ENCODE measurements at places on chromosomes 7 and 10.

DNA sequence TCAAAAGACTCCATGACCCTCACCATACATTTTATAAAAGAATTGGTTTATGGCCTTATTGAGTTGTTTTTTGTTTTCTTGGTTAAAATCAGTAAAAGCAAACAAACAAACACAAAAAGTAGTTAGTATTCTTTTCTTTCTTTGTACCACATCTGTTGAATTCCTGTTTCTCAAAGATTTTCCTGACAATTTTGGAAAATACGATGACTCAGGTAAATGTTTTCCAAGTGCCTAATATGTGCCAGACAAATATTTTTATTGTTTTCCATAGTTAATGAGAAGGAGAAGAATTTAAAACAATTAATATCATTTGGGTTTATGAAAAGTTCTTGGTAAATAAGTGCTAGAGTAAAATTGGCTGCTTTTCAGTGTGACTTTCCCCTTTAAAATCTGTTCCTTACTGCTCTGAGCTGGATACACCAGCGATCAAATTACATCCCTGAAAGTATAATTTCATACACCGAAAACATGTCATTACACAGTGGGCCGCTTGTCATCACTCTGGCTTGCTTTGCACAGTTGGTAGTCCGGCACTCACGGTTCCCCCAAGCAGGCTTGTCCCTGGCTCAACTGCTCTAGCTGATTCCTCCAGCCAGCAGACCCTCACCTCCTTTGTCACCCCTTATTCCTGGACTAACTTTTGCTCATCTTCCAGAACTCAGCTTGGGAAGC is 80.5 kb downstream of the TBXAS1 start:
- DNase-seq, result no peak

DNA sequence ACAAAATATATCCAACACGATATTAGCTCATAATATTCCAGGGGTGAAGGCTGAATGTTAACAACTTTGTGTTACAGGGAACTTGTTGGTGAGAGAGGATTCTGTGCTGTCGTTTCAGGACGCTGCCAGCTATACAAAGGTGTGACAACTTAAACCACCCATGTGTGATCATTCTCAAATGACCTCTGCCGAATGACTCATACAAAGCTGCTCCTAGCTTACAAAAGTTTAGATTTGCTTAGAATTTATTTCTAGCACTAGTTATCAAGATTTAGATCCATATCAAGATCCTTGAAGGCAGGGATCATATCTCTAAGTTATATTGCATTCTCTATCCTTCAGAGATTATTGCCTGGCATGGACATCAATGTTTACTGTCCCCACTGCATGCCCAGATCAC is 65.3 kb downstream of the COBL start:
- no peak for DNase-seq

DNA sequence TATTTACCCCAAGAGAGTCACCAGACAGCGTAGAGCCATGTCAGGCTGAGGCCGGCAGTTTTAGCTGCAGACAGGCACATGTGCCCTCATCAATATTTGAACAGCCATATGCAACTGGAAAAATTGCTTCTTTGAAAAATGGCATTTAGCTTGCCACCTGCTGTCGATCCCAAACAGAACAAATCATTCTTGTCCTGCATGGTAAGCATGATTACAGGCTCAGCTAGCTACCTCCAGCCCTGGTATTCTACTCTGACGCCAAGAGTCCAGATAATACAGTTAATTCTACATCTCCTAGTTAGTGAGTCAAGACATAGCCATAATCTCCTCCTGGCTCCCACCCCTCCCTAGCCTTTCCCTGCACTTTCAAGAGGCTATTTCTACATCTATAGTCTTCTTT is 7.7 kb downstream of the CREB3L2 start:
- DNase-seq, result no peak

GRCh38 chr7:7688310-7688709 is 30.1 kb downstream of the RPA3 start:
- no peak for DNase-seq

DNA sequence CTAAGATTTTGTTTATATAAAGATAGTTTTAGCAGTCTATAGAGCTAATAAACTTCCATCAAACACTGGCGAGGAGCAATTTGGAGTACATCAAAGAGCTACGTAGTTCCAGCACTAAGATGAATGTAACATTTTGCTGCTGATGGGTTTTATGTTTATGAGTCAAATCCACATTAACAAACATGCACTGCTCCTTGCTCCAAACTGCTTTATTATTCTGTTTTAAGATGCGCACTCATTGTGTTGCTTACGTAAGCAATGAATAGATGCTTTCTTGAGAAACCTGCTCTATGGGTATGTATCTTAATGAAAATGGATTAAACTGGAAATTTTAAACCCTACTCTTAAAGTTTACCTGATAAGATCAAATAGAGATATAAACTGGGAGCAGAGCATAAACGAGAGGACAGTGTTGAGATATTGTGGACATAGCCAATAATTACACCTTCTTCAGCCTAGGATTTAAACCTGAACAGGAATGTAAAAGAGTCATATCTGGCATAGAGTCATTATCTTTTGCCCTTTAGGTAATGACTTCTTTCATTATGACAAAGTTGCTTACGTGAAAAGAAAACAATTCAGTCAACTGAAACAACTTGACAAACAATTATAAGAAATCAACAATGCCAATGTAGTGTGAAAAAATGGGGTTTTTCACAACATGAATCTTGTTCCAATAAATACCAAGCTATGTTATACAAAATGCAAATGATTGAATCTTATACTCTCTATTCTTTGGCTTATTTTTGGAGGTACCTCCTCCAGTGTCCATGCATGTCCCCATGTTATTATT is 153.5 kb upstream of the MTPN start:
- DNase-seq, result no peak

- no peak for DNase-seq
Measured at GRCh38 chr10:63129888-63130287, 3.2 kb upstream of the NRBF2 start.

GRCh38 chr10:112526139-112526538 is 79.1 kb downstream of the VTI1A start:
- DNase-seq, result no peak

GRCh38 chr7:86775203-86775602 is 131.5 kb downstream of the GRM3 start:
- no peak for DNase-seq

GRCh38 chr10:128047351-128047750 is 78.9 kb downstream of the MKI67 start:
- peak; percentile 90 for DNase-seq

DNA sequence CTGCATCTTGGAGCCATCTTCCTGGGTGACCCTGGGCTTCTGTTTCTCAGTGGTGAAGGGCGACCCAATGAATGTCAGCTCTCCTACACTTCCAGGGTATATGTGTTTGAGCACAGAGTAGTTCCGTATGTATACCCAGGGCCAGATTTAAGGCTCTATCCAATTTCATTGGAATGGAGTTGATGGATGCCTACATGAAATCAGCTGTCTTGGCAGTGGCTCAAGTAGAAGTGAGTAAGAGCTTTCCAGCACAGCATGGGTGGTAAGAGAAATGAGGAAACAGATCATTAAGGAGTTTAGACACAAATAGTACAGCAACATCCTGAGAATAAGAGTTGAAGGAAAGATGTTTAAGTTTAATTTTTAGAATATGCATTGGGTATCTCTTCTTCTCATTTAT is 433.0 kb downstream of the PAXIP1 start:
- DNase-seq, result no peak

DNA sequence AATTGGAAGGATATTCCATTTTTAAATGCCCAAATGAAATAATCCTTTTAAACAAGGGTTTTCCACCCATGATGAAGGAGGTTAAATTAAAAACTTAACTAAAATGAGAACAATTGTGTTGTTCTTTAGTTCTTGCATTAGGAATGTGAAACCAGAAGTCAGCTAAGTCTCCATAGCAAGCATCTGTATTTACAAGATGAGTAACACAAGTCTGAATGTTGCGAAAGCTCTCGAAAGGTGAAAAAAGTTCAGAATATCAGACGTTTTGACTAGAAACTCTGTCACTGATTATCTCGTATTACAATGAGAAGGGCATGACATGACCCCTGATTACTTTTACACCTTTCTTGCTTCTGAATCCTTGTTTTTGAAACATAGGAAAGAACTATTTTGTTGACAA is 149.6 kb downstream of the BICC1 start:
- no peak for DNase-seq

DNA sequence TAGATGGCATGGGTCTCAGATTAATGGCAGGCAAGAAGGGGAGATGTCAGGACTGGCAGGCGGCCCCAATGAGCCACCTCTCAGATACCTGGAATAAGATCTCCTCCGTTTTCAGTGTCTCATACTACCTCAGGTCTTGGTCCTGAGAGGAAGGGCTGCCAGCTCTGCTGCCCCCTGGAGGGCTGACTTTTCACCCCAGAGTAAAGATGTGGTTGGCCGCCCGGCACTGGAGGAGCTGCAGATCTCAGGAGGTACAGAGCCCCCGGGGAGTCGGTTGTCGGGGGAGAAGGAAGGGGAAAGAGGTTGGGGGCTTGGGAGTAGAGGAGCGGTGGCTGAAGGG is 642 bp upstream of the COL13A1 start:
- DNase-seq, result peak; percentile 46

DNA sequence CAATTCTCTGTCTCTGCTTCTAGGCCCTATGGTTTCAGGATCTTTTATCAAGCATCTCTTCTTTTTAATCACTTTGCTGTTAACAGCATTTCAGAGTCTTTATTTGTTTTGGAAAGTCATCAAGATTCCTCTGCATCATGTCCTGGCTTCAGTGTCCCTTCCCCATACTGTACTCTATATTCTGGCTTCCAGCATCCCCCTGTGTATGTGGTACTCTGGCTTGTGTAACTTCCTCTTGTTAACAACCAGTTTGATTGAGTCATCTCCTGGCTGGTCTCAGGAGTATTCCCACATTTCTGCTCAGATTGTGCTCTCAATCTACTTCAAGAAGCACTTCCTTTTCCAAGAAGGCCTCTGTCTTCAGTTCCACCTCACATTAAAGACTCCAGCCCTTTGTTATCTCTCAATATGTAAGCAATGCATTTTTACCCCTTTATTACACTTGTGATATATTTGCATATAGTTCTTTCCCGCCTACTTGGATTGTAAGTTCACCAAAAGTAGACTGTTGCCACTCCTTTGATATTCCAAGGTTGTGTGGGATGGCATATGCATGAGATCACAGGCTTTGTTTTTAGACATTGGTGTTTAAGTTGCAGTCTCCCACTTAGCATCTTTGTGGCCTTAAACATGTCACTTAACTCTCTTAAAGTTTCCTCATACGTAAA is 15.1 kb upstream of the ATE1 start:
- DNase-seq, result no peak

- DNase-seq, result no peak
Measured at GRCh38 chr10:32417911-32418547, 27.9 kb upstream of the CCDC7 start.

- no peak for DNase-seq
Measured at GRCh38 chr10:14389981-14390590, 59.4 kb upstream of the FRMD4A start.

- DNase-seq, result no peak
Measured at GRCh38 chr10:73819513-73820093, 8.2 kb upstream of the NDST2 start.

DNA sequence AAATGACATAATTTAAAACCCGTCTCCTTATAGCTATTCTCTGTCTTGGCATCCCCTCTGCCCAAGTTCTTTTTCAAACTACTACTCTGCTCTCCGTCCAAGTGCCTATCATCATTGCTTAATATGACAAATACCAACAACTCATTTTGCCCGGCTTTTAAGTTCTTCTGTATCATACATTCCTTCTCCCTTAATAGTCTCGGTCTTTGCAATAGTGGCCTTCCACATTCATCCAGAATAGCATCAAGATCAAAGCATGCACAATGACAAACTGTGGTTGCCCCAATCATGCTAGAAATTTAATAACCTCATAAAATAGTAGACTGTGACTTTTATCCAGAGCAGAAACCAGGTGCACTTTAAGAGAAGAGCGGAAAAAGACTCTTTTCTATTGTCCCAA is 198.9 kb downstream of the ETV1 start:
- DNase-seq, result no peak

- no peak for DNase-seq
Measured at GRCh38 chr7:28754027-28754426, 204.1 kb downstream of the TRIL start.

GRCh38 chr7:24372961-24373955 is 89.3 kb downstream of the NPY start:
- no peak for DNase-seq

DNA sequence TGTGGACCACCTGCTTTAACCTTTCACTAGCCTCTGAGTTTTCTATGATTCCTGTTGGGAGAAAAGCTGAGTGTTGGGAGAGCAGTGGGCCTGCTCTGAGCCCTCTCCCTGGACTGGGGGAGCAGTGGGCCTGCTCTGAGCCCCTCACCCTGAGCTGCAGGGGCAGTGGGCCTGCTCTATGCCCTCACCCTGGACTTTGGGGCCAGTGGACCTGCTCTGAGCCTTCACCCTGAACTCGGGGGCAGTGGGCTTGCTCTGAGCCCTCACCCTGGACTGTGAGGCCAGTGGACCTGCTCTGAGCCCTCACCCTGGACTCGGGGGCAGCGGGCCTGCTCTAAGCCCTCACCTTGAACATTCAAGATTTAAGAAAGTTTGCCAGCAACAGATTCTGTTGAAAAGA is 33.4 kb downstream of the AGAP6 start:
- no peak for DNase-seq

GRCh38 chr10:18254692-18255091 is 114.5 kb downstream of the CACNB2 start:
- DNase-seq, result no peak

GRCh38 chr10:95415621-95416031 is 124.8 kb upstream of the PDLIM1 start:
- DNase-seq, result no peak

DNA sequence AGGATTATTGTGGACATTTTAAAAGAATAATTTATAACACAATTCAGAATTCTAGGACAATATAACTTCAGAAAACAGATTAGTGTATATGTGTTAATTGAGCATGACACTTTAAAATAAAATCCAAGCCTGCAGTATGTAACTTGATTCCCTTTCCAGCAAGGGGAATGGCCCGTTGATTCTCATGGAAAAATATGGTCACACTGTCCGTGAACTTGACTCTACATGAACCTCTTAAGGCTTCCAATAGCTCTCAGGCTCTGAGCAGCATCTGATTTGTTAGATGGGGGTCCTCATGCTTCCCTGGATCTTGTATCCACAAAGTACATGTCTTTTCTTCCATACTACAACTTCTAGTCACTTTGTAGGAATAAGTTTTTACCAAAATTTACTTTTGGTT is 85.5 kb upstream of the AKR1E2 start:
- DNase-seq, result no peak

GRCh38 chr7:47982610-47983009 is 3.2 kb upstream of the HUS1 start:
- DNase-seq, result no peak

- DNase-seq, result no peak
Measured at GRCh38 chr7:157479326-157479725, 142.5 kb downstream of the DNAJB6 start.

GRCh38 chr7:158497627-158498026 is 90.0 kb downstream of the PTPRN2 start:
- DNase-seq, result no peak

DNA sequence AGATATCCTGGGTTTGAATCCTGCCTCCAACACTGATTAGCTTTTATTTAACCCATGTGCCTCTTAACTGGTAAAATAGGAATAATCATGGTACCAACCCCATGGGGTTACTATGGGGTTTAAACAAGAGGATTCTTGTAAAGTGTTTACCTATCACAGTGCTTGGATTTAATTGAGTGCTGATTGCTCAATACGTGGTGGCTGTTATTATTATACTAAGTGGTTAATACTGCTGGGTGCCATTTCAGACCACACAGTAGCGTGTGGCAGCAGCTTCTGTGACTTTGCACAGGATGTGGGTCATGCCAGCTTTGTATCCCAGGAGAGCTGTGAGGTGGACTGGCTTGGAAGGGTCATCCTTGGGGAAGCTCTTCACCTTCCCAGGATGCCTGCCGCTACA is 177.2 kb downstream of the SEC23IP start:
- DNase-seq, result no peak

Measured in GM12892 (cell line).